NCI-H1105 treated with DMSO at 0.1 percent for 48 hours (cell line): ENCODE measurements at places on chromosomes 11 and 22.

GRCh38 chr11:75200051-75200450, 40.5 kb upstream of the TPBGL start:
- no peak for DNase-seq

GRCh38 chr11:113446938-113447337, 28.3 kb downstream of the DRD2 start:
- no peak for DNase-seq

GRCh38 chr11:59283311-59283710, 70.6 kb upstream of the MPEG1 start:
- no peak for DNase-seq

DNA sequence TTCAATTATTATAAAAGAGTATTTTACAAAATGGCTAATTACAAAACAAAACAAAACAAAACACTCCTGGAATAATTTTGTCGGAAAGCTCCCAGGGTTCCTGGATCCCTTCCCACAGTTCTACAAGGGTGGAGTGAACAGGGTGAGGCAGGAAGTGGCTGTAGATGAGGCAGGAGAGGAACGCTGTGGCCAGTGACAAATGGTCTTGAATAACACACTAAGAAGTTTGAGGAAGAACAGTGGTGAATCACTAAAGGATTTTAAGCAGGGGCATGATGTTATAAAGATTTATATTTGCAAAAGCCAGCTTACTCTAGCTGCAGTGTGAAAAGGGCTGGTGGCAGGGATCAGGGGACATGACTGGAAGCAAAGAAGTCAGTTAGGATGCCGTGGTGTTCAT, 33.8 kb upstream of the APOA1 start:
- no peak for DNase-seq

DNA sequence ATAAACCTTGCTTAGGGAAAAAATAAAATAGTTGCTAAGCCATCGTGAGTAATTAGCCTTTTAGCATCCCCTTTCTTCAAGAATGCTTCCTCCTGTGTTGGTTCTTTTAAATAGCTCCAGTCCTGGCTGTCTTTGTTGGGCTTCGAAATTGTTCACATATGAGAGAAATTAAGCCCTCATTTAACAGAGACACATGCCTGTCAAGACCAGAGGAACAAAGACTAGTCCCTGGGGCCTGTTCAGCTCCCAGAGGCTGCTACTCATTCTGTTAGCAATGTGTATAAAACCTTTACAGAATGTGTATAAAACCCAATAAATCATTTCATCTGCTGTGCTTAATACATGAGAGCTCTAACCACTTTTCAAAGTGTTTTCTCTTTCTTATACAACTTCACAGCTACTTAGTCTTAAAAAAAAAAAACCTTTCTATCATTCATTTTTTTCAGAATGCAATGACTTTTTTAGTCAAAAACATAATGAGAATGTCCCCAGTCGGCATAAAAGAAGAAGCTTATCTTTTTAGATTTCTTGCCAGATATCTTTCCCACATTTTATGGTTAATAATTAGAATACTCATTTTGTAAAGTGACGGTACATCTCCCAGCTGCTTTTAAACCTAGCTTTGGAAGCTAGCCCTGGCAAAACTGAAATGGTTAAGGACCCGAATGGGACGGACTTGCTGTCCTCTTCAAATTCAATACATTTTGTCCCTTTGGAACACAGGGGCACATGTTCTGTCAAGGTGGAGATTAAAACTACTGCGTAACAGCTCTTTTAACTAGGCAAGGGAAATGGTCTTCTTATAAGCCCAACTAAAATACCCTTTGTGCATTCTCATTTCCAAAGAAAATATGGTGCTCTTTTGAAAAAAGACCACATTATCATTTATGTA, 186.1 kb downstream of the SOX6 start:
- DNase-seq: no peak

GRCh38 chr11:38446336-38446735, 1848.3 kb upstream of the RAG2 start:
- DNase-seq: no peak

- no peak for DNase-seq
These were observed 6.8 kb downstream of the CABP7 start for GRCh38 chr22:29726512-29727130.

DNA sequence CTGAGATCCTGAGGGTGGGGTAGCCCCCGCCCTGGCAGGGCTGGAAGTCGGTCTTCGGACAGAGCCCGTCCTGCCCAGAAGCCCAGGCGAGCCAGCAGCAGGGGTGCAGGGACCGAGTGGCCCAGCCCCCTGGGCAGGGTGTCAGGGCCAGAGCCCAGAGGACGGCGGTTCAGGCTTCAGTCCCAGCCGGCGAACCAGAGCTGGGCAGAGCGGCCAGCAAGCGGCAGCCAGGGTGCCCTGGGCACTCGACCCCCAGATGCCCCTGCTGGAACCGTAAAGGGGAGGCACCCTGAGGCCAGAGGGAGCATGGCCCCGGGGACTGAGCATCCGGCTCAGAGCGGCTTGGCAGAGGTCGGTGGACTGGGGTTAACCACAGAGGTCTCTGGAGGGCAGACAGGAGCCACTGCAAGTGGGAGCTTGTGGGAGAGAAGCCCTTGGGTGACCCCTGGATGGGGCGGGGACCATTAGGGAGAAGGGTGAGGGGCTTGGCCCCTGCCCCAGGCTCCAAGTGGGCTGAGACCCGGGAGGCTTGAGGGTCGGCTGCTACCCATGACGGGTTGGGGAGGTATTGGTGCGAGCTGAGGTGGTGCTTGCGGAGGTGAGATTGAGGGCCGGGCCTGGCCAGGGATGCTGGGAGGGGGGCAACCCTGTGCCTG, 15.9 kb downstream of the LSP1 start:
- no peak for DNase-seq

DNA sequence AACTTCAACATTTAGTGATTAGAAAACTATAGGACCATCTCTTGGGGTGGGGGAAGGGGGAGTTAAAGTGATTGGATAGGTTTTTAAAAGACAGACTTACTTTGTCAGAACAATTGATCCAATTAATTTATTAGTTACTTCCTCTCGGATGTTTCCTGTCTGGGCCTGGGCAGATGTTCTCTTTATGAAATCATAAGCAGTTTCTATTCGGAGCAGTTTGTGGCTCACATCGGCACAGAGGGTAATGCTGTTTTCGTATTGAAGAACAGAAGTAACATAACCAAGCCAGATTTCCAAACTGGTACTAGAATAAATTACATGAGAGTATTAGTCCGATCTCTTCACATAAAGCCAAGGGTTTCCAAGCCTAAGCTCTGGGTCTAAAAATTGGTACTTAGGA, 20.6 kb downstream of the PIWIL3 start:
- DNase-seq: no peak

DNA sequence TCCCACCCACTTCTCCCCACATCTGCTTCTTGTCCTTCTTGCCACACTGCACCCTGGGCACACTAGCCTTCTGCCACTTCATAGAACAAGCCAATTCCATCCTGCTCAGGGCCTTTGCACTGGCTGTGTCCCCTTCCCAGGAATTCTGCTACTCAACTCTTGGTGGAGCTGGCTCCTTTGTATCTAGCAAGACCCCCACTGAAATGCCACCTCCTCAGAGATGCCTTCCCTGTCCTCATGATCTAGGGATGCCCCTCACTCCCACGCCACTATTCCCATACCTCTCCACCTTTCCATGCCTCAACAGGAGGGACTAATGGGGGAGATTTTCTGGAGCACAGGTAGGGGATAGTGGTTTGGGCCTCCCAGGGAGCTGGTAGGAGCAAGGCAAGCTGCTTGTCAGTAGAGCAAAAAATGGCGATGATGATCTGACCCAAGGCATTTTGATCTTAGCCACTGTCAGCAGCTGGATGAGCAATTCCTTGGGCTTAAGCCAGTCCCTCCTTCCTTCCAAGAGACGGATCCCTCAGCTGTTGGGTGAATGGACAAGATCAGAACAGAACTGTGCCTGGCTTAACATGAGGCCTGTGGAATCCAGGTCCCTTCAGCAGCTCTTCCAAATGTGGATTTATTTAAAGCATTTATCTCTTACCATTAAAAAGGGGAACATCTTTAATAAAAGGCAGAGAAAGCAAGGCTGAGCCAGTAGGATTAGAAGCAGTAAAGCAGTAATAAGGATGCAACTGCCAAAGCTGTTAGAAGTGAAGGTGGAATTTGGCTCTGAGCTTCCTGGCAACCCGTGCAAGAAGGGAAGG, 4.0 kb upstream of the PRDM11 start:
- DNase-seq: no peak

GRCh38 chr11:106998916-106999188, 19.4 kb downstream of the GUCY1A2 start:
- DNase-seq: no peak

DNA sequence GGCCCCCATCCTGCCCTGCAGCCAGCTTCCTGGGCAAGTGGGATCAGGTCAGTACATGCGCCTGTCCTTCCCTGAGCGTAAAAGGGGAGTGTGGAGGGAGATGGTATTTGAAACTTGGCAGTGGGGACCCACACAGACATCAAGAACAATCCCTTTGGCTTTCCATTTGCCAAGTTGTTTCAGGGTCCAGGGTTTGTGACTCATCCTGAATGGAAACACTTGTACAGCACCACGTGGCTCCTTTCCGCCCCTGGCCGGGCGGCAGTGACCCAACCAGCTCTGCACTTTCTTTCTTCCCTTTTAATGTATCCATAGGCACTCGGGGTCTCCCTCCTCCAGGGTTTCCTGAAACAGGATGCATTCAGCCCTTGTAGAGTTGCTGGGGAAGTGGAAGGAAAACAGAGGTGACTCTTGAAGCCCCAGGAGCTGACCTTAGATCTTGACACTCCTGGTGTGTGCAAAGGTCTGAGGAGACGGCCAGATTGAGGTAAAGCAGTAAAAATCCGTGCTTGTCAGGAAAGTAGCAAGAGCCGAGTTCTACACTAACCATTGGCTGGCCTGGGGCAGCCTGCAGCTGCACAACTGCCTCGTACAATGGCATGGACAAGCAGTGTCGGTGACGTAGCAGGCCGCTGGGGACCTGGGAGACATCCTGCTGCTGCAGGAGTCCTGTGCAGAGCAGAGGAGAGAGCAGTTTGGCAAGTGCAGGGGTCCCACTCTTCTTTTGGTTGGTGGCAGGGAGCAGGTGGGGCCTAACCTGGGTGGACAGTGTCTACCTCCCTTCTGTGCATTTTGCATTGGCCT, 189.8 kb downstream of the SNX19 start:
- no peak for DNase-seq

DNA sequence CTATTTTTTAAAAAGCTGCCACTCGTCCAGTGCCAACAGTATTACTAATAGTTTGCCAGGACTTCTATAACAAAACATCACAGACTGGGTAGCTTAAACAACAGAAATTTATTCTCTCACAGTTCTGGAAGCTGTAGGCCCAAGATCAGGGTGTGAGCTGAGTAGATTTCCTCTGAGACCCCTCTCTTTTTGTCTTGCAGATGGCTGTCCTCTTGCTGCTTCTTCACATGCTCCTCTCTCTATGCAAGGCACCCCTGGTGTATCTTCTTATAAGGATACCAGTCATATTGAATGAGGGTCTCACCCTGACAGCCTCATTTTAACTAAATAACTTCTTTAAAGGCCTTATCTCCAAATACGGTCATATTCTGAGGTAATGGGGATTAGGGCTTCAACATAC, 390.9 kb downstream of the DLG2 start:
- no peak for DNase-seq

DNA sequence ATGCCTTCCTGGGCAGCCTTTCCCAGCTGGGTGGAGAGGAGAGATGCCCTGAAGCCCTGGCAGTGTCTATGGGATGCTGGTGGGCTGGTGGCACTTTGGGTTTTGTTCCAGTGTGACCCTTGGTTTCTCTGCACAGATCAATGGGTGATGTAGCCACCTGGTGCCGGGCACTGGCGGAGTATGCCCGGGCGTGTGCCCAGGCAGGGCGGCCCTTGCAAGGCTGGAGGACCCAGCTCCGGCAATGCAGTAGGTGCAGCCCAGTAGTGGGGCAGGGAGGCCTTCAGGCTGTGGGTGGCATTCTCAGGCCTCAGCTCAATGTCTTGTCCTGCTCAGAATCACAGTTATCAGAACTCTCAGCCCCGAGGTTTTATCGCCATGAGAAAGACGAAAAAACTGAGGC, 11.9 kb downstream of the OTOG start:
- no peak for DNase-seq

GRCh38 chr22:41777749-41778425, 22.6 kb upstream of the CCDC134 start:
- DNase-seq: no peak

DNA sequence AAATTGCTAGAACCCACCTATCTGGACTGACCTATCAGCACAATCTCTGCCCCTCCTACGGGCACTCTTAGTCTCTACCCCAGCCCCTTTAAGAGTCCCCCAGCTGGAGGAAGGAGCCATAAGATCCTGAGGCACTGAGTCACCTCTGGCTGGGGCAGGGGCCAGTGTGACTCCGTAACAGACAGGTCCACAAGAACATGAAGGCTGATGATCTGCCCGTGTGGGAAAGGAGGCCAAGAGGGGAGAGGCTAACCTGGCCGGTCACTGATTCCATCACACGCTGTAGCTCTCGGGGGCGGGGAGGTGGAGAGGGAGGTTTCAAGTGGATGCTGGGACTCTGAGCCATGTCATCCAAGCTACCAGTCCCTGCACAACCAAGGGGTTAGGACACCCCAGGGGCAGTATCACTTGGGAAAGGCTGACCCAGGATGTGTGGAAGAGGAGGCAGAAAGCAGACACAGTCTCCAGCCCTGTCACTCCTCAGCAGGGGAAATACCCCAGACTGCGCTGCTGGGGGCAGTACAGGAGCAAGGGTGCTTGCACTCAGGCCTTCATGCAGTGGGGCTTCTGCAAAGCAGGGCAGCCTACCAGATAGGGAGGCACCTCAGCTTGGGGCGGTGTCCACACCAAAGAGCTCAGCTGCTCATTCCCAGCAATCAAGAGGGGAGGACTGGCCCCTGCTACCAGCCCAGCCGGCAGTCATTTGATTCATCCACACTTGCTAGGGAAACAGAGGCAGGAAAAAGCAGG, 22.3 kb downstream of the ARHGAP1 start:
- no peak for DNase-seq

- DNase-seq: no peak
These were observed 228.1 kb downstream of the TENM4 start for GRCh38 chr11:79212741-79213190.

GRCh38 chr11:103031834-103032233, 60.1 kb downstream of the DCUN1D5 start:
- no peak for DNase-seq
